ENCODE measurements at places on chromosomes 6 and 20.

GRCh38 chr6:42078386-42078785 is 28.1 kb downstream of the TAF8 start:
- no peak for DNase-seq

GRCh38 chr6:74606582-74607071 is 599.2 kb downstream of the COL12A1 start:
- DNase-seq, result peak; percentile 98

GRCh38 chr6:136955123-136955522 is 33.0 kb downstream of the SLC35D3 start:
- DNase-seq, result no peak

- no peak for DNase-seq
Measured at GRCh38 chr6:156890627-156891314, 113.6 kb downstream of the ARID1B start.

DNA sequence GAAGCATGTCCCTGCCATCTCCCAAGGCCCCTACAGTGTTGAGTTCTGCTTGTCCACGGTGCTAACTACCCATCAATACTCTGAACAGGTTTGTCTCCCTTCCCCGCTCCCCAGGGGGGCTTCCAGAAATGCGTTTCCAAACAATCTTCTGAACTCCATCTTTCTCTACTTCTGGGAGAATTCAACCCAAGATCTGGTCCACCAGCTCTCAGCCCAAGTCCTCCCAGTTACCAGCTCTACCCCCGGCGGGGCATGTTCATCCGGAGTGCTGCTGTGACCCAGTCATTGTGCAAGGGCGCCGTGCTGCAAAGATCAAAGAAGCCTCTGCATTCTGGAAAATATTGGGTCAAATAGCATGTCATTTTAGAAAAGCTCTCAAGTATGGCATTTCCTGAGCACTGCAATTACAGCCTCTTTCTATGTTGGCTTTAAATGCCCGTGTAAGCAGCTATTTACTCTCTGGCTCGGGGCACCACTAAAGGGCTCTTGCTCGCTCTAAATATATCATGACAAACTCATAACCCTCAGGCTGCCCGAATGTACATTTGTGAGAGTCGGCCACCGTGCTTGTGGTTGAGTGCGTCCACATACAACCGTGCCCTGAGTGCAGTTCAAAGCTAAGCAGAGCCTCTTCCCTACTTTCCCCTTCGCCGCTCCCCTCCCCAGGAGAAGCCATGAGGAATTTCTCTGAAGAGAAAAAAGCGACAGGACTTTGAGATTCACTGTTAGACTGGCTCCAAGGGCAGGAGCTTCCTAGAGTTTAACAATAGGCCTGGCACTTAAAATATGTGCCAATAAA is 71.6 kb downstream of the BANF2 start:
- DNase-seq, result no peak

- DNase-seq, result no peak
Measured at GRCh38 chr6:167324111-167324510, 775 bp upstream of the TTLL2 start.

Measured in fibroblast of skin of right biceps (primary cell).